Activated naive CD8-positive, alpha-beta T cell treated with anti-CD3 and anti-CD28 coated beads for 36 hours (primary cell): ENCODE measurements at places on chromosomes 7 and 10. TPM values are rescaled to one million over a fixed set of nuclear protein-coding genes. Genes with fewer than 3 reads are reported as not detected.

Gene LIPF
- total RNA-seq: not detected

Gene LGI1
- total RNA-seq: not detected

Gene TAS2R41
- not detected for total RNA-seq

Gene ATOH7
- total RNA-seq: not detected

Gene TMEM229A
- total RNA-seq: not detected

Gene PNLIPRP1
- total RNA-seq: not detected

Gene TMEM196
- not detected for total RNA-seq

Gene FFAR4
- not detected for total RNA-seq

Gene CUTC
- 38.1 TPM for total RNA-seq

Gene IFIT1B
- total RNA-seq: not detected

Gene NAT16
- not detected for total RNA-seq

Gene SLC26A4
- 0.82 TPM for total RNA-seq

Gene MINDY4
- 1.6 TPM for total RNA-seq

Gene ASB10
- total RNA-seq: not detected

Gene VIPR2
- not detected for total RNA-seq

Gene UMAD1
- total RNA-seq: 13.7 TPM

Gene AS3MT
- total RNA-seq: 1.2 TPM

Gene FHIP2A
- 14.7 TPM for total RNA-seq

Gene CRYGN
- 0.74 TPM for total RNA-seq

Gene GPER1
- total RNA-seq: 0.37 TPM

Gene LLCFC1
- not detected for total RNA-seq

Gene EPHB6
- 10.0 TPM for total RNA-seq

Gene SPAG6
- not detected for total RNA-seq

Gene PLPP4
- total RNA-seq: not detected

Gene C10orf53
- total RNA-seq: not detected

Gene COPS6
- total RNA-seq: 96.3 TPM

Gene IMPDH1
- 71.0 TPM for total RNA-seq

Gene PWWP2B
- 2.9 TPM for total RNA-seq

Gene TBXAS1
- 1.5 TPM for total RNA-seq

Gene CPA2
- total RNA-seq: 0.16 TPM

Gene EPHB4
- total RNA-seq: 2.5 TPM

Gene AIFM2
- total RNA-seq: 10.4 TPM

Gene PODXL
- total RNA-seq: 0.88 TPM

Gene MYL10
- total RNA-seq: not detected

Gene CYP2C18
- total RNA-seq: not detected

Gene OIT3
- total RNA-seq: not detected

Gene VWA2
- total RNA-seq: not detected

Gene SFTPA1
- not detected for total RNA-seq

Gene NYAP1
- 0.29 TPM for total RNA-seq

Gene GPR141
- total RNA-seq: not detected

Gene STYXL1
- 28.2 TPM for total RNA-seq

Gene ZNF503
- 0.33 TPM for total RNA-seq

Gene LIPJ
- total RNA-seq: not detected

Gene AGR2
- total RNA-seq: not detected

Gene FANK1
- total RNA-seq: 1.1 TPM

Gene INTS15
- 31.9 TPM for total RNA-seq

Gene ZWINT
- total RNA-seq: 123 TPM

Gene MYPN
- not detected for total RNA-seq

Gene AKAP9
- 21.8 TPM for total RNA-seq

Gene MBL2
- not detected for total RNA-seq

Gene PNLIPRP3
- not detected for total RNA-seq

Gene GHRHR
- not detected for total RNA-seq

Gene HILPDA
- total RNA-seq: 72.8 TPM

Gene C10orf67
- total RNA-seq: 0.45 TPM
